Right lobe of liver (tissue), 6 donors: ENCODE measurements at places on chromosomes 1 and 21. TPM values are rescaled to one million over a fixed set of nuclear protein-coding genes. Genes with fewer than 3 reads are reported as not detected.

Gene SPRR4
- not detected for total RNA-seq

Gene LHX8
- total RNA-seq = not detected

Gene LAD1
- 20.3 TPM for total RNA-seq

Gene WLS
- 29.9 TPM for total RNA-seq

Gene HSPB7
- 2.0 TPM for total RNA-seq

Gene TNFRSF18
- total RNA-seq = not detected

Gene TFF2
- total RNA-seq = 0.42 TPM

Gene OR2L5
- not detected for total RNA-seq

Gene SEC16B
- total RNA-seq = 21.9 TPM

Gene GPR161
- 0.49 TPM for total RNA-seq

Gene FAM177B
- total RNA-seq = 0.47 TPM

Gene C1orf216
- total RNA-seq = 3.8 TPM

Gene MARK1
- 0.35 TPM for total RNA-seq

Gene PGLYRP3
- total RNA-seq = not detected

GRCh38 chr1:203227371-203228083, 1.9 kb downstream of the CHIT1 start:
- DNase-seq = no peak

- DNase-seq = no peak
Measured at GRCh38 chr1:84293766-84294165, 7.7 kb upstream of the SAMD13 start.

DNA sequence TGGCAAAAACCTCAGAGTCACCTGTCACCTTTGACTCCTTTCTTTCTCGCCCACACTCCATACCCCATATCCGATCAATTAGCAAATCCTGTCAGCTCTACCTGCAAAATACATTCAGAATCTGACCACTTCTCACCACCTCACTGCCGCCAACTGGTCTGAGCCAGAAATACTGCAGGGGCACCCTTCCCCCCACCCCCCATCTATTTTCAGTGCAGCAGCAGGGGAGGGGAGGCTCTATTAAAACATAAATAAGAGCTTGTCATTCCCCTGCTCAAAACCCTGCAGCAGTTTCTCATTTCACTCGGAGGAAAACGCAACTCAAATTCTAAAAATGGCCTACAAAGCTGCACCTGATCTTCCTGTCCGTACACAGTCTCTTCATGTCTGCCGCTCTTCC, 3.9 kb downstream of the PKLR start:
- DNase-seq = no peak

GRCh38 chr1:81679942-81680341, 120.8 kb upstream of the ADGRL2 start:
- DNase-seq = no peak

- no peak for DNase-seq
Measured at GRCh38 chr1:13888351-13888986, 188.5 kb downstream of the PRDM2 start.

- no peak for DNase-seq
Measured at GRCh38 chr1:192839162-192840066, 30.6 kb downstream of the RGS2 start.

DNA sequence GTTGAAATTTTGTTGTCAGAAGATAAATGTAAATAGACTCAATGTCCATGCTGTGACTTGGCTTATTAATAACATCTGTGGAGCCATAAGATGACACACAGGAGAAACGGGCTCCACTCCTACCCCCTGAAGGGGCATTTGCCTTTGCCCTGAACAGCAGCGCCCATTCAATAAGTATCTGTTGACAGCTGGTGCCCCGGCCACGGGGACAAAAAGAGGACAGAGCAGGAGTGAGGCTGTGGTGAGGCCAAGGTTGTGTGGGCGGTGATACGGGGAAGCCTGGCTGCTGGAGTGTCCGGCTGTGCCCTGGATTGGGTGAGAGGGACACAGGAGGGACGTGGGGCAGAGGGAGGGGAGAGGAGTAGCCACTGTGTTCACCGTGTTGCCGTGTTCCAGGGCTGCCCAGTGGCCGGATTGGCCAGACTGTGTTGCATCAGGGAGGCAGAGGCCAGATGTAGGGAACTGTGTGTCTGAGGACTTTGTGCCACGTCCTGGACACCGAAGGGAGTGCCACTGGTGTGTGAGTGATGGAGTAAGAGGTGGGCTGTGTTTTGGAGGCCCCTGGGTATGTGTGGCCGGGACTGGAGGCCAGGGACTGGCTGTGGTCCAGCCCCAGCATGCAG, 15.1 kb downstream of the PRMT2 start:
- no peak for DNase-seq

DNA sequence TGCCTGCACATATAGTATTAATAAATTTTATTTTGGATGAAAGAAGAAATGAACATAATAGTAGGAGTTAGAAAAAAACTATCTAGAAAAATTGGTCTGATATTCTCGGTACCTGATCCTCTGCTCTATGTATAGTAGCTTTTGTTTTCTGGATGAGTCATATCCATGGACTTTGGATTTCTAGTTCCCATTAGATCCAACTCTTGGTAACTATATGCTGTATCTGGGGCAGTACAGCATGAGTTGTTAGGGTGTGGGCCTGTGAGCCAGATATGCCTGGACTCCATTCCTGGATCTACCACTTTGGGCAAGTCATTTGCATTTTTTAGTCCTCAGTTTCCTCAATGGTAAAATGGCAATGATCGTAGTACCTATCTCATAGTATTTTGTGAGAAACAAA, 372.2 kb upstream of the PKN2 start:
- no peak for DNase-seq

- DNase-seq = no peak
Measured at GRCh38 chr1:229065613-229066012, 205.3 kb upstream of the RAB4A start.

GRCh38 chr1:54798769-54799641, 2.1 kb downstream of the TTC22 start:
- peak; percentile 84 for DNase-seq

DNA sequence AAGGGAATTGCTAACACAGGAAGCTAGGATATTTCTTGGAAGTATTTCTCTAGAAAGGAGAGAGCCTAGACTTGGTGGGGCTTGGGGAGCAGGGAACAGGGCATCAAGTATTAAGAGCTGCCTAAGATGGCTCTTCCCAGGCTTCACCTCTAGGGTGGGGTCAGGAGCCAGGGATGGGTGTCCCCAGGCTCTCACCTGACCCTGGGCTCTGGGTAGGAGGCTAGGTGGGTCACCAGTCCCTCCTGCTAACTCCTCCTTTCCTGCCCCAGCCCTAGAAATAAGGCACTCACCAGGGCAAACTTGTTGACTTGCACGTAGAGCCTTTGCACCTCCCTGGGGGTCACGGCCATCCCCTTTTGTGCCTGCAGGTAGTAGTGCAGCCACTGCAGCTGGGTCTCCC, 15.0 kb downstream of the ETNK2 start:
- no peak for DNase-seq

GRCh38 chr1:188432427-188432826, 1603.7 kb downstream of the PLA2G4A start:
- no peak for DNase-seq

DNA sequence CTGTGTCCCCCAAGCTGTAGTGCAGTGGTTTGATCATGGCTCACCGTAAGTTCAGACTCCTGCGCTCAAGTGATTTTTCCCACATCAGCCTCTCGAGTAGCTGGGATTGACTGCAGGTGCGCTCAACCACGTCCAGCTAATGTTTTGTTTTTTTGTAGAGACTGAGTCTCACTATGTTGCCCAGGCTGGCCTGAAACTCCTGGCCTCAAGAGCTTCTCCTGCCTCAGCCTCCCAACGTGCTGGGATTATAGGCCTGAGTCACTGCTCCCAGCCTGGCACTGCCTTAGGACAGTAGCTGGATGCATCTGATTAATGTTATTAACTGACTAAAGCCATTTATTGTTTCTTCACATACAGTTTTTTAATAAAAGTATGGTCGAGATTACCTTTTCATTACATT, 40.2 kb downstream of the RNF11 start:
- no peak for DNase-seq

DNA sequence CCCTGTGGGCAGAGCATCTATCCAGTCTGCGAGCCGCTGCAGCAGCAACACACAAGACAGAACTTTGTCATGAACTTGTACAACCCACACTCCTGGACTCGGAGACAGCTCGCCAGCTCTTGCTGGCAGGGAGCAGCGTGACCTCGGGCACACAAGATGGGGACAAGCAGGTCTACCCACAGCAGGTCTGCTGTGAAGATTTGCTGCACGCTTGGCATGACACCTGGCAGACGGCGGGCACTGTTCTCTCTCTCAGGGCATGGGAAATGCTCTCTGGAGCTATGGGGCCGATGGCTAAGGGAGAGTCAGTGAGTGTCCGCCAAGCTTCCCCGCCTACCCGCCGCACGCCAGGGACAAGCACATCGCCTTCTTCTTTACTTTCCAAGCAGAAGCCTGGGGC, 90.0 kb downstream of the STUM start:
- DNase-seq = no peak

GRCh38 chr1:240134113-240134512, 42.4 kb downstream of the FMN2 start:
- DNase-seq = no peak

- no peak for DNase-seq
Measured at GRCh38 chr1:44261962-44262361, 48.7 kb downstream of the DMAP1 start.

- DNase-seq = no peak
Measured at GRCh38 chr1:40926441-40926840, 53.1 kb upstream of the CTPS1 start.

DNA sequence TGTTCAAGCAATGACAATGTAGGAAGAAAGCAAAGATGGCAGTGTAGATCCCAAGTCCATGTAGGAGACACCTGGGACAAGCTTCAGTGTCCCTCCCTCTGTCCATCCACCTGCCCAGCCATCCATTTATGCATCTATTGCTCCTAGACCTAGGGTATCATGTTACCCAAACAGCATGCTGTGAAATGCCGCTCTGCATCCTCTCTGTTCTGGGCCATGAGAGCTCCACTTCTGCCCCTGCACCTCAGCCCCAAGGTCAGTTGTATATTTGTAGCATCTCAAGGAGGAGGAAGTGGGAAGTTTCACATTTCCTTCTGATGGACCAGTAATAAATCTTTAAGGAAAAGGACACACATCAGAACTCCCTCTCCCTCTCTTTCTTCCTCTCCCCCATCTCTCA, 27.9 kb upstream of the TSPEAR start:
- no peak for DNase-seq

DNA sequence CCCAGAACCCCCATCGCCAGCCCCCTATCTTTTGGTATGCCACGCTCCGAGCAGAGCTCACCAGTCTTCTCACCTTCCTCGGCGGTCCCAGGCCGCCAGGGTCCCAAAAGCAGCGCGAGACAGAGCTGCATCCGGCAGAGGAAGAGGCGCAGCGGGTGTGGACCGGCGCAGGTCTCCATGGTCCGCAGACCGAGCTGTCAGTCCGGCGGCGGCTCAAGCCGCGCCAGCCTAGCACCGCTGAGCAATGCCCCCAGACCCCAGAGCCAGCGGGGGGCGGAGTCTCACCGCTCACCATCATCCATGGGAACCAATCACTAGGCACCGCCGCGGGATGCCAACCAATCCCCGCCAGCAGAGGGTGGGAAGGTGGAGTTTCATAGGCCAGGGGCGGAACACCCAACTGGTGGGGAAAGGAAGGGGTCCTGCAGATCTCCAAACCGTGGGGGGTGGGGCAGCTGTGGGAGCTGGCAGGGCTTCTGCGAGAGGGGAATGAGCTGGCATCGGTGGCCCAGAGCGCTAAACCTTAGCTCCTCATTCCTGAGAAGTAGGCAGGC, at the start of gene EPHA10:
TSS of gene EPHA10 (minus strand) at position 233 of the 554 bp plus-strand sequence. CDS start at position 179, 54 bp downstream.
- DNase-seq = no peak

DNA sequence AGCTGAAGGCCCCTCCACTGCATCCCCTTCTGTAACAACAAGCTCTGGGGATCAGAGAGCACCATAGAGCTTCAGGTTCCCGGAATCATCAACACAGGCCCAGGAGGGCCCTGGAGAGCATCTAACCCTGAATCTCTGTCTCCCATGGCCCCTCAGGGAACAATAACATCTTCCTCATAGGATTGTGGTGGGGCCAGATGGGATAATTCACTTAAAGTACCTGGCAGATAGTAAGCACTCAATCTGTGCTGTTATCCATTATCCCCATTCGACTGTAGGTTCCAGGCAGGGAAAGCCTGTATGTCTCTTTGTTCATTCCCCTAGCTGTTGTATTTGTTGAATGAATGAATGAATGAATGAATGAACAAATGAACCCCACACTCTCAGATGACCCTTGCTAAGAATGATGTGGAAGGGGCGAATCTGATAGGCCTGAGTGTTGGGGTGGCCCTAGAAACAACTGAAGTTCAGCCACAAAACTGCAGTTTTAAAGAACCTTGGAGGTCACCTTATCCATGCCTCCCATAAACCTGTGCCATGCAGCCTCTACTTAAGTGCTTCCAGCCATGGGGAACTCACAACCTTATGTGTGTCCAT, 14.5 kb downstream of the LAPTM5 start:
- no peak for DNase-seq

DNA sequence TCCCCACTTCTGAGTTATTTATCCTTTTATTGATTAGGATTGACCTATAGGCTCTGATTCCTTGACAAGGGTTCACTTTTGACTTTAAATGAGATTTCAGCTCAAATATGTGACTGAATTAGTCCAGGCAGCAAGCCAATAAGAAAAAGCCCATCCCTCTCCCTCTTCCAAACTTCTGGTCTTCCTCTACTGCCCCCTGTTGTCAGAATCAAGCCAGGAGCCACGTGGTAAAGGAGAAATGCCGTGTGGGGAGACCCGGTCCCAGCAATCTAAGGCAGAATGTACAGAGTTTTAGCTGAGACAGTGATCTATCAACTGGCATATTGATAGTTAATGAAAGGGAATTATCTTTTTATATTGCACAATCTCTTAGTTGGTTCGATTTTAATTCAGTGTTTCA, 5.2 kb downstream of the ADAMTS5 start:
- no peak for DNase-seq

DNA sequence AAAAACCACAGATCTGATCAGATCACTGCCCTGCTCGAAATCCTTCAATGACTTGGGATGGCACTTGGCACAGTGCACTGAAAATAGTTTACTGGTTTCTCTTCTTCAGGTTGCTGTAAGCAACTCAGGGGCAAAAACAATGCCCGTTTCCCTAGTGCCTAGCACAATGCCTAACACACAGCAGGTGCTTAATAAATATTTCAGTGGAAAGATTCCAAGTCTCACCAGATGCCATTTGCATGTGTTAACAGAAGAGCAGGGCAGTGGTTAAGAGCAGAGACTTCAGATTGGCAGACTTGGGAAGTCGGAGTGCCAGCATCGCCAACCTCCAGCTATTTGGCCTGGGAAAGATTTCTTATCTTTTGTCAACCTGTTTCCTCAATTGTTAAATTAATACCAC, 10.9 kb upstream of the METTL25B start:
- DNase-seq = no peak

DNA sequence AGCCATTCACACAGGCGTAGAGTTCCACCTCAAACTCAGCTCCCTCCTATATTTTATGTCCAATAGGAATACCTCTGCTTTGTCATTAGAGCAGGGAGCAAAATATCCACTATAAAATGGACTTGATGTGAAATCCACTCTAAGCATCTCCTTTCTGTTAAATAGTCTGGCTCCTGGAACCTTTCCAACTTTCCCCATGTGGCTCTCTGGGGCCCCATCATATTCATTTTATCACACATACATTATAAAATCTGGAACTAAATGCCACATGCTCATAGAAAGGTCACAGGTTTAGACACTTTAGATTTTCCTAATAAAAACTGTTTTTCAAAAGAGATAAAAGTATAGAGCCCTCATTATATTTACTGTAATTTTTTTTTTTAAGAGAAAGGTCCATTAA, 82.1 kb downstream of the PTPN14 start:
- no peak for DNase-seq
